Fibroblast of skin of back (primary cell): ENCODE measurements at places on chromosomes 7 and 10.
A peak's percentile ranks its signal among the peaks of the same experiment; 100 is the strongest.

DNA sequence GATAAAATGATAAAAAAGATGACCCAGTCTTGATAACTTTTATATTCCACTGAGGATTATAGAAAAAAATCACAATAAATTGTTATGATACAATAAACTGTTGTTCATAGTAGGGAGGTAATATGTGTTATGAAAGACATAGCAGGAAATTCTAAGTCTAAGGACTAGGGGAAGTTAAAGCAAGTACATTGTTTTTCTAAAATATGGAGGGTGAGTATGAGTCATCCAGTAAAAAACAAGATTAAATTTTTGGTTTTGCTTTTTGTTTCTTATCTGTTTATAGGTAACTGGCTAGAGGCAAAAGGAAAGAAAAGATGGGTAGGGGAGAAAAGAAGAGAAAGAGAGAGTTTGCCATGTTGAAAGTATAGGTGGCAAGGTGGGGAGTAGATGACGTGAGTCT is 188.4 kb downstream of the POLR1F start:
- DNase-seq, result no peak

DNA sequence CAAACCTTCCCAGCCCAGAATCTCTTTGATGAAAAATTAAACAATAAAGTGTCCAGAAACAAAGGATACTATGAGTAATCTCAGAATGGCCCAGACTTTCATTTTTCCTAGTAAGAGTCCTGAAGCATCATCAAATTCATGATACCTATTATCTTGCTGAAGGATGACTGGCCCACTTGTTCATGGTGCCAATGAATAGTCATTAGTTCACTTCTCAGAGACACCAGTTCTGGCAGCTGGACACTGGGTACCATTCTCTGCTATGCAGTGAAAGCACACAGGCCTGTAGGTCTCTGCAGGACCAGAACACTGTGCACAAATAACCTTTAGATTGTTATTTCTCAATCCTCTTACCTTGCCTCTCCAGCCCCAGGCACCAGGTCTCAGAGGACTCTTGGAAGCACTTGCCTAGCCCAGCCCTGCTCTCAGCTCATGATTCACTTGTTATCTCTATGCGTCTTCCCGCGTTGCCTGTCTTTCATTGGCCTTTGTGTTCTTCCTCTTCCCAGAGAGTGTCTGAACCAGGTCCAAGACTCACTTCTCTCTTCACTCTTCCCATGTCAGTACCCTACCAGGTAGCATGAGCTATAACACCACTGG is 98.1 kb upstream of the AGBL3 start:
- no peak for DNase-seq

- no peak for DNase-seq
These were observed 42.0 kb downstream of the LYZL2 start for GRCh38 chr10:30587522-30588031.

DNA sequence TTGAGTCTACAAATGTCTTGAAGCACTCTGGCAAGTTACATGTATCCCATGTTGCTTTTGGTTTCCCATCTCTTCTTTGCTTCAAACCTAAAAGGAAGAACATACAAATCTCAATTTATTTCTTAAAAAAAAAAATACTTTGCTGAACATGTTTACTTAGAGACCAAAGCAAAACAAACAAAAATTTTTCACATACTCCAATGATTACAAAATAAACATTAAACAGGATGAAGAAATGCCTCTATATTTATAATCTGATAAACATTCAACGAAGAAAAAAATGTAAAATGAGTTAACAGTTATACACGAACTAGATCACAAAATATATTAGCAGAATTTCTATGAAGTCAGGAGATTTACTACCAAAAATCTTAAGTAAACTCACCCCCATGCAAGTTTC is 31.3 kb downstream of the FAM204A start:
- DNase-seq, result peak; percentile 70

DNA sequence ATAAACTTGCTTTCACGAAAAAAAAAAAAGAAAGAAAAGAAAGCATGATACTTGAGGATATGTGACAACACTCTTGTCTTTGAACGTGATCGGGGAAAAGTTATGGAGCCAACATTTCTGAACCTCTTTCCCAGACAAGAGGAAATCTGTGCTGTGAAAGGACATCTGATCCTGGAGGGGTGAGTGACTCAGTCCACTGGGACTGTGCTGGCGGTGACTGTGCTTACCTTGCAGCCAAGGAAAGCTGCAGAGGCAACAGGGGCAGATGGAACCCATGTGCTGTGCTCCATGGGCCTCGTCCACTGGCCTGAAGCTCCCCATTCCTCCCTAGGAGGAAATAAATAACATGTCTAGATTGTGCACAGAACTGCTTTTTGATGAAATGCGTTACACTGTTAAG is 116.5 kb upstream of the RAB11FIP2 start:
- DNase-seq, result peak; percentile 31

DNA sequence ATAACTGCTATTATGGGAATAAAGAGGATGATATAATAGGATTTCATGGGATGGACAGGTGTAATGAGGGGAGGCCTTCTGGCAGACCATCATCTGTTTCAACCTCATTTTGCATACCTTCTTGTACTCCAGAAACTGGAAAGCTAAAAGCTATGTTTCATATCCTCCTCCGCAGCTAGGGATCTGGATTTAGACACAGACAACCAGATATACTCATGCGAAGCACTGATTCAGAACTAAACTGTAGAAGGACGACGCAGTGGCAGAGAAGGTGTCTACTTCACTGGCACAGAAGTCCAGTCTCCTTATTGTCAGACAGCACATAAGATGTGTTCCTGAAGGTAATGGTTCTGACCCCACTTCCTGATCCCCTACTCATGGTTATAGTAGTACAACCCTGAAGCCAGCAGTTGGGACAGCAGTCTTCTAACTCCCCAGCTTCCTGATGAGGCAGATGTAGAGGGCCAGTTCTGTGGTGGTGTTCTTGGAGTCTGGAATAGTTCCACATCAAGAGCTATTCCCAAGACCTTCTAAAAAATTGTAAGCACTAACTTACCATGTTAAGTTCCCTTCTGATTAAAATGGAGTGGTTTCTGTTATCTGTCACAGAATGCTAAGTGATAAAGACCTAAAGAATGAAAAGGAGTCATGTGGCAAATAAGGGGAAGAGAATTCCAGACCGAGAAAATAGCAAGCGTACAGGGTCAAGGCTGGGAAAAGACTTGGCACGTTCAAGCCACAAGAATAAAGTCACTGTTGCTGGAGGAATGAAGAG is 550.3 kb downstream of the GRM8 start:
- DNase-seq, result peak; percentile 67

- peak; percentile 21 for DNase-seq
These were observed 60.8 kb downstream of the RHOBTB1 start for GRCh38 chr10:60883187-60883586.

- DNase-seq, result peak; percentile 71
These were observed 59.6 kb upstream of the CAPZA2 start for GRCh38 chr7:116802746-116803152.
